ENCODE measurements at places on chromosomes 3 and 15.
A peak's percentile ranks its signal among the peaks of the same experiment; 100 is the strongest.

GRCh38 chr3:126567696-126568438, 9.1 kb upstream of the C3orf22 start:
- DNase-seq: no peak

GRCh38 chr15:31465083-31465955, 138.7 kb downstream of the KLF13 start:
- DNase-seq: no peak

DNA sequence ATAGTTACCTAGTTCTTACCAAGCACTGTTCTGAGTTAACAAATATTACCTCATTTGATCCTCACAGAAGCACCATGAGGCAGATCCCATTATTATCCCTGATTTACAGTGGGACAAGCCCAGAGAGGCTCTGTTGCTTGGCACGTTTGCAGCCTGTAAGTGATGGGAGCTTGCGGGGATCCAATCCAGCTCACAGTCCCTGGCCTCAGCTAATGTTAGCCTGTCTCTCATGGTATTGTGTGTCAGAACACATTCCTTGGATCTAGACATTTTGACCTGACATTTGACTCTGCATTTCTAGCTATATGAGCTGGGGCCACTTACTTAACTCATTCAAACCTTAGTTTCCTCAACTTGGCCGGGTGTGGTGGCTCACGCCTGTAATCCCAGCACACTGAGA, 246.9 kb upstream of the LRTM1 start:
- DNase-seq: no peak

DNA sequence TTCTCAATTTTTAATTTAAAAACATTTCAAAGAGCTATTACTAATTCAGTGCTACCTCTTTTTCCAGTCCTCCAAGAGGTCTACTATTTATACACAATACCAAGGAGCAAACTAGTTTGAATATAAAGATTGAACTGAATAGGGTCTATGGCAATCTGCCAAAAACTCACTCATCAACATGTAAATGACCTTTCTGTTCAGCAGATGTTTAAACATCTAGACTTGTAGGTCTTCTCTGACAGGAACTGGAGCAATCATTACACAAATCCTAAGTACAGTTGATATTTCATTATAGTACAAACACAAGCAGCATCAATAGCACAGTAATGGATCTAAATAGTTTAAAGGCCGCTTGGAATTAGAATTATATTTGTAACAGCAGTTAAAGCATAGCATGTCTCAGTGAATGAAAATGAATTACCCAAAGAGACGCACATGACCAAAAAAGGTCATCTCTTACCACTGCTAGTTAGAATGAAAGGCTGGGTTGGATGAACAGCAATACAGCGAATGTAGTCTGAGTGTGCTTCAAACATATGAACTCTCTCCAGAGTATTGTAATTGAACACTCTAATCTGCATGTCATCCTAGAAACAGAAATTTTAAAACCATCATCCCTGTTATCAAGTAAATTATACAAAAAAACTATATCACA, 10.7 kb downstream of the COPB2 start:
- no peak for DNase-seq

GRCh38 chr15:92653836-92654539, 1.6 kb downstream of the FAM174B start:
- DNase-seq: no peak

DNA sequence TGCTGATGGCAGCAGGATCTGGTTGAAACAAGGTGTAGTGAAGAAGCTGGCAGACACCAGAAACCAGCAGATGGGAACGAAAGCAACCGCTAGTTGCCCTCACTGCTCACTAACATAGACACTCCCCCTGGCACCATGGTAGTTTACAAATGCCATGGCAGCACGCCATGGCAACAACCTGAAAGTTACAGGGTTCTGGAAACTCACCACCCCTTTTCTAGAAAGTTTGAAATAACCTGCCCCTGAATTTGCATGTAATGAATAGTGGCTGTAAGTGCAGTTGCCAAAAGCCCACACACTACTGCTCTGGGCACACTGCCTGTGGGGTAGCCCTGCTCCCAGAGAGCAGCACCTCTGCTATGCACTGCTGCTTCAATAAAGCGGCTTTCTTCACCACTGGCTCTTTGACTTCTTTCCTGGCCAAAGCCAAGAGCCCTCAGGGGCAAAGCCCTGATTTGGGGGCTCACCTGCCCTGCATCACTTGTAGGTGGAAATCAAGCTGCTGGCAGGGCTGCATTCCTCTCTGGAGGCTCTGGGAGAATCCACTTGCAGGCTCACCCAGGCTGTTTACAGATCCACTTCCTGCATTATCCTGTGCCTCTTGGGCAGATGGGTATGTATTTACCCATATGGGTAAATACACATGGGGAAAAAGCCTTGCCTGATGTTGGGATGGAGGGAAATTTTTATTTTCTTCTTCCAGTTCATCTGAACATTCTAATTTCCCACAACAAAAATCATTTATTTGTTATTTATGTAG, 2.0 kb upstream of the GP9 start:
- no peak for DNase-seq

GRCh38 chr3:190666821-190667220, 152.9 kb downstream of the IL1RAP start:
- DNase-seq: no peak

DNA sequence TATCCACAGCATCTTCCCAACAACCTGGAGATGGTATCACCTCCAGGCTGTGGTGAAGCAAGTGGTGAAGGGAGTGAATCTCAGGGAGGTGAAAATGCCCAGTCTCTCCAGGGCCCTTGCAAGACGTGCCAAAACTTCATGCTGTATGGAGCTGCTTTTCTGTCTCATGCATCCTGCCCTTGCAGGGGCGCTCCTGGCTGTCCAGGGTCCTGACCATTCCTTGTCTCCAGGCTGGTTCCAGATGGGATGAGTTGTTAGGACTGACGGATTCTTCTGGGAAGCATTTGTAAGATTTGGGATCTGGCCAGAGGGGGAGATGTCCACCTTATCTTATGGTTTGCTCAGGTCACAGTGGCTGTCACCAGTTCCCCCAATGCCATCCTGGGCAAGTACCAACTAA, 15.8 kb downstream of the TGM4 start:
- DNase-seq: no peak

DNA sequence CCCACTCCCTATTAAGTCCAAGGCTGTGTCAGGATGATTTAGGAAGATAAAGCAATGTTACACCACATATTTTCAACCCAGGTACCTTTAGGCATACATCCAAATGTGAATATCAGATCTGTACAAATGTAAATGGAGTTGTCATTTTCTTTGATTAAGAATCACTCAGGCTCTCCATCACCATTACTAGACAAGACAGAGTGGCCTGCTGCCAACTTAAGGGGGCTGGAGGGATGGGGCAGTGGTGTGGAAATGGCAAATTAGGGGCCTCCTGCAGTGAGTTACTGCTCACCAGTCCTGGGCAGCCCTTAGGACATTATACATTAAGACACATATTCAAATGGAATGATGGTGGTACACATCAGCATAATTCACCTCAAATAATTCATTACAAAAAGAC, 211.0 kb downstream of the TNIK start:
- DNase-seq: no peak

GRCh38 chr15:73926219-73927002, at the start of gene LOXL1:
Gene LOXL1 (plus strand): TSS chr15:73926462. CDS start chr15:73926784, 322 bp downstream.
- DNase-seq: no peak

GRCh38 chr15:72892986-72893385, 109.4 kb upstream of the ADPGK start:
- DNase-seq: no peak

DNA sequence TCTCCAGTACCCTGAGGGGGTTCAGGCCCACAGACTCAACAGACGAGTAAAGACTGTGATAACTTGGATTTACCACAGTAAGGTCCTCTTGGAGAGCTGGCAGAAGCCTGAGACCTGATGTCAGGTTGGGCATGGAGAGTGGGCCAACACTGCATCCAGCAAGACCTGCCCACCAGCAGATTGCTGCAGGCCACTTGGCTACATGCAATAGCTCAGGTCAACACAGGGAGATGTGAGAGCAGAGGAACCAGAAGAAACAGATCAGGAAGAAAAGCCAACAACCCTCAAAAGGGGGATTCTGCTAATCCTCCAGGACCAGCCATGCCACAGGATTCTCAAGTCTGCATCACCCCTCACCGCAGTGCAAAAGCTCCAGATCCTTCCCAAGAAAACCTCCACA, 1.7 kb upstream of the IP6K1 start:
- no peak for DNase-seq

GRCh38 chr15:88275804-88276203, 19.3 kb upstream of the NTRK3 start:
- no peak for DNase-seq

DNA sequence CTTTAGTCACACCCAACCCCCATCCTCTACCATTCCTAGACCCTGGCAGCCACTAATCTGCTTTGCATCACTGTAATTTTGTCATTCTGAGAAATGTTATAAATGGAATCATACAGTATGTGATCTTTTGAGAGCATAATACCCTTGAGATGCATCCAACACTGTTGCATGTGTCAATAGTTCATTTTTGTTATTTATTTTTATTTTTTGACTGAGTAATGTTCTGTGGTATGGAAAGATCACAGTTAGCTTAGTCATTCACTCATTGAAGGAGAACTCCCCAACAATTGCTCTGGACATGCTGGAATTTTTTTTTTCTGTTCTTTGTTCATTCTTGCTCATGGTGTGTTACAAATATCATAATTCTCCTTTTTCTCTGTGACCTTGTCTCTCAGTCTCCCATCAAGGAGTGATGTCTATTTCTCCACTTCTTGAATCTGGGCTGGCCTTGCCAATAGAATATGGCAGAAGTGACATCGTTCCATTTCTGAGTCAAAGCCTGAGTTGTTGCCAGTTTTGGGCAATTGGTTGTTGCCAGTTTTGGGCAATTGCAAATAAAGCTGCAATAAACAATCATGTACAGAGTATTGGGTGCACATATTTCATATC, 6.8 kb upstream of the ADPGK start:
- DNase-seq: peak; percentile 87

DNA sequence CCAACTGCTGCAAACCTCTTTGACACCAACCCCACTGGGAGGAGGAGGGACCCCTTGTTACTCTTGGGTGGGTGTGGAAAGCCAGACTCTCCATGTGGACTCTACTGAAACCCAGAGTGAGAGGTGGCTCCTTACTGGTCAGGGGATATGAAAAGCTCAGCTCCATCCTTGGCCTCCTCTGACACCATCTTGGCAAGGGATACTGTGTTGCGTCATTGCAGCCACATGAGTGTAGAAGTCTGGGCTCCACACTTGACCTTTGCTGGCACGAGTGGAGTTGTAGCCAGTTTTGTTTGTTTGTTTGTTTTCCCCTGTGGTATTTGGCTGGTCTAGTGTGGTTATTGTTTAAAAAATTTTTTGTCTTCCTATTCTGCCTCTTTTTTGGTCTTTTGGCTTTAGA, 289.1 kb downstream of the GAP43 start:
- DNase-seq: no peak

- DNase-seq: no peak
Observed at GRCh38 chr15:96896766-96897165, 566.3 kb downstream of the NR2F2 start.

DNA sequence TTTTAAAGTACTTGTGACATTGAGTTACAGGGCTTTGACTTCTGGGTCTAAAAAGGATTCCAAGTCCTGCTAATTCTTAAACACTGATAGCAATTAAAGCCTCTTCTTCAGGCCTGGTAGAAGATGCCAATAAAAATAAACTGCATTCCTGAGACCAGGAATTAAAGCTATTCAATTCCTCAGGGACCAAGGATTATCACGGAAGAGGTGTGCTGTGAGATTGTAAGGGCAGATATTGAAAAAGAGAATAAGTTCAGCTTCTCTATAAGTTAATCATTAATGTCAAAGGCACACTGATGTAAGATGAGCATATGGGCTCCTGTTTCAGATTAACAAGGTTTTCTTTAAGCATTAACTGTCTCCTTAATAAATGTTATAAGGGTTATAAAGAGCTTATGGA, 611.3 kb downstream of the SI start:
- DNase-seq: no peak

DNA sequence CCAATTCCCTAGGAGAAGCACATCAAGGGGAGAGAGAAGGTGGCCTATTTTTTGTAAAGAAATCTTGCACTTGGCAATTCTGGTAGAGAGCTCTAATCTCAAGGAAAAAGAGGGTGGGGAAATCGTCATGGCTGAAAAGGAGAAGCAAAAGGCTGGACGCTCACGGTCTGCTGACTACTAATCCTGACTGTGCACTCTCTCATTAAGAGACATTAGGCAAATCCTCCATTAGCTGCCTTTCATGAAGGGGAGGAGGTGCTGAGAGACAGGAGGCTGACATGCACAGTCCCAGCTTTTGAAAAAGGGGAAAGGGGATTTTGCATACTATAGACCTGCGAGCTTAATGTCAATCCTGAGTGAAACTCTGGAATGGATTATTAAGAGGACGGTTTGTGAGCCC, 170.0 kb downstream of the NR2F2 start:
- DNase-seq: peak; percentile 33

- DNase-seq: no peak
Observed at GRCh38 chr15:93202405-93202804, 113.4 kb upstream of the RGMA start.

- DNase-seq: no peak
Observed at GRCh38 chr3:65886391-65886790, 152.3 kb downstream of the MAGI1 start.

- DNase-seq: no peak
Observed at GRCh38 chr15:74829486-74829885, 3.1 kb downstream of the CPLX3 start.

DNA sequence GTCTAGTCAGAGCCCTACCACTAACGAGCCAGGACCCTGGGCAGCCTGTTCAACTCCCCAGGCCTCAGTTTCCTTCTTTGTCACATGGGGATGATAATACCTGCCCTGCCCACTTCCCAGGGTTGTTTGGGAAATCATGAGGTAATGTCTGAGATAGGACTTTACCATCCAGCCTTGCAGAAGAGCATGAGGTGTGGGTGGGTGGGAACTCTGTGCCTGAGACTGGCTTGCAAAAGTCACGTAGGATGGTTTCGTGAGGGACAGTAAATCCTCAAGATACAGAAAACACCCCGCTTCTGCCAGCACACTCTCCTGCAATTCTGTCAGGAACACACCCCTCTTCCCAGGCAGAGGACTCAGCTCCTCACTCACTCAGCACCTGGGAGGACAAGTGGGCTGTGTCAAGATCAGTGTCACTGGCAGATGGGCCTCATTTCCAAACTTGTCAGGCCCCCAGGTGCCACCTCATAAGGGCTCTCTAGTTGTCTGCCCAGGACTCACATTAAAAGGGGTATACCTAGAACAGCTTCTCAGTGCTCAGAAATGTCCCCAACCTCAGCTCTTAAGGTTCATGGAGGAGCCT, 58.4 kb downstream of the DAPK2 start:
- DNase-seq: no peak

GRCh38 chr3:14519406-14519805, 20.7 kb downstream of the GRIP2 start:
- DNase-seq: no peak

- DNase-seq: peak; percentile 5
Observed at GRCh38 chr3:28860307-28860706, 420.6 kb upstream of the RBMS3 start.
